ENCODE measurements at places on chromosomes 1 and 21.

DNA sequence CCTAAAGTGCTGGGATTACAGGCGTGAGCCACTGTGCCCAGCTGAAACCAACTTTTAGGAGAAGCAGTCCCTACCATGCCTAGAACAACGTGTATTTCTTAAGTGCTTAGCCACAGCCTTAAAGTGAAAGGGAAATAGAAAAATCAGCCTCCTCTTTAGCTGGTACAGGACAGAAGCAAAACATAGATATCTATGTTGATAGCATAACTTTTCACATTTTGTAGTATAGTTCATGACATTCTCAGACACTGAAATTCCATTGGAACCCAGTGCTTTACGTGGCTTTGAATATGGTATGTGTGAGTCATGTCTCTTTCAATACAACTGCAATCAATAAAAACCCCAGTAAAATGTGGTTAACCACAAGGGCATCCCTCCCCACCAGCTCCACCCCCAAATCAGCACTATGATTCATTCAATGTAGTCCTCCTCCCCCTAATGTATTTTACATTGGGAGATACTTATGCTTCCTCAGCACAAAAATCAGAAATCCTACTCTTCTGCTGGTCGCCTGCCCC lies 32.1 kb downstream of the TGFB2 start:
- DNase-seq = no peak

DNA sequence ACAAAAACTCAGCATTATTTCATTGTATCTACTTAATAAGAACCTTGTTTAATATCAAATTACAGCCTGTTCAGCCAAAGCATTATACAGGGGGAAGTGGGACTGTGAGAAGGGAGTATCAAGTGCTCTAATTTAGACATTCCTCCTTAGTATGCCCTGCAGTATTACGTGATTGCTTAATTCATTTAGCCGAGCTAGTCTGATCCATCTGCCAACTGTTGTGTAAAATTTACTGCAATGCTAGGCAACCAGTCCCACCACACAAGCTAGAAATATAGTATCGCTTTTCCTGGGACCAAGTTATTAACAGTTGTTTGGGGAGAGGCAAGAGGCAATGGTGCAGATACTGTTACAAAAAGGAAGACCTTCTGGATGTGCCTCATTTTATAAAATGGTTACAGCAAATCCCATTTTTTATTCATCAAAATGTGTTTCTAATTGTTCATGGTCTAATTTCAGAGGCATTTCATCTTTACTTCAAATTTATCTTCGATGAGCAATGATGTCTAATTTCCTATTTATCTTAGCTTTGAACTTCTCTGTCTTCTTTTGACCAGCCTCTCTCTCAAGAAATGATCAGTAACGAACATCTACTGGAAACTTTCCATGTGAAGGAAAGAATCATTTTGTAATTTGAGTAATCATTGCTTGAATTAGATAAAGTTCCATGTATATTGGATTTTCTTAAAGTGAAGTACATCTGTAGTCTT lies 283.3 kb downstream of the DUSP10 start:
- peak; percentile 82 for DNase-seq

- no peak for DNase-seq
Observed at GRCh38 chr1:8182034-8182761, 135.7 kb upstream of the SLC45A1 start.

DNA sequence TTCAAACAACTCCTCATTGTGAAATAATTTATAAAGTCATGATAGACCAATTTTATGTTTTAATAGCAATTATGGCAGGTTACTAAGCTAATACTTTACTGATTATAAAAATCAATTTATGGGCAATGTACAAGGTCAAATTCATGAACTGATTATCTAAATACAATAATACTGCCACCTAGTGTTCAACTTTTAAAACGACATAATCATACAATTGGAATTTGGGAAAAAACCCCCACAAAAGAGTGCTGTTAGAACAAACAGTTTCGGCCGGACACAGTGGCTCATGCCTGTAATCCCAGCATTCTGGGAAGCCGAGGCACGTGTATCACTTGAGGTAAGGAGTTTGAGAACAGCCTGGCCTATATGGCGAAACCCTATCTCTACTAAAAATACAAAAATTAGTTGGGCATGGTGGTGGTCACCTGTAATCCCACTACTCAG lies 14.0 kb downstream of the GTF2B start:
- DNase-seq = no peak

DNA sequence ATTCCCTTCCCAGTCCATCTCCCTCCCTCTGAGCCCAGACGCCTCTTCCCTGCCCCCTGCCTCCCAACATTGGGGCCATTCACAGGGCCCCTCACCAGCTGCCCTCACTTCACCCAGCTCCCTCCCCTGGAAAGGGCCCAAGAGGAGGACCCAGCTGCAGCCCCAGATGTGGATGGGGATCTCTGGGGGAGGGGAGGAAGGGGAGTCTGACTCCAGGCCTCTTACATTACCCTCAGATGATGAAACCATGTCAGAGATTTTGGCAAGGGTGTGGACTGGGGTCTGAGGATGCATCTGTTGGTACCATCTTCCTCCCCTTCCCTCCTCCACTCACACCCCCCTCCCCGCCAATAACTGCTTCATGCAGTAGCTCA lies 1.1 kb upstream of the KIF21B start:
- DNase-seq = no peak

DNA sequence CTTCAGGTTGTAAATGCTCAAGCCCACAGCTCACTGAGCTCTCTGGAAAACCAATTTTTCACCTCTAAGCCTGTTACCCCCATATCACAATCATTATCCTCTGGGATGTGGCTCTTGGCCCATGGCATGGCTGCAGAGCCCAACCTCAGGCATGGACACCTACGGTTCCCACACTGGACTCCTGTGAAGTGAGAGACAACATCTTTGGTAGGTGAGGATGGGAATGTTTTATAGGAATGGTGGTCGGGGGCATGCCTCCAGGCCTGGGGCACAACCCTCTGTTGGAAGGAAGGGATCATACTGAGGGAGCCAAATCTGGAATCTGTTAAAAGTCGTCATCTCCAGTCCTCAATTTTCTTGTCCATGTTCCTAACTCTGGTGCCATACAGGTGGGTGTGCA lies 179.1 kb downstream of the FOXD2 start:
- no peak for DNase-seq

DNA sequence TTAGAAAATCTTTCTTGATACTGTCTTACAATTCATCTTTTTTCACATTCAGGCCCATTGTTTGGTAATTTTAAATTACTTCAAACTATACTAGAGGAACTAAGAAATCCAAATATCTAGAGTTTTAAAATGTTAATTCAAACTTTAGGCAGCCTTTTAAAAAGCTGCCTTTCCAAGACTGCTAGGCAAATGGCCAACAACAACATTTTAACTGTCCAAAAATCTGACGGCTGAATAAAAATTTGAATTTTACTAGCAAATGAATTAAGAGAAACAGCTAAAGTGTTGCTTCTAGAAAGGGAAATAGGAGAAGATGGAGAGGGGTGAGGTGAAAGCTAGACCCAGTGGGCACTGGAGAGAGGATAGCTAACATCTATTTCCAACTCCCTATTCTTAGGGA lies 17.2 kb downstream of the DPYD start:
- no peak for DNase-seq
